Right lung (tissue), 10 donors: ENCODE measurements at places on chromosomes 1 and 21. TPM values are rescaled to one million over a fixed set of nuclear protein-coding genes. Genes with fewer than 3 reads are reported as not detected.

- DNase-seq = no peak
Observed at GRCh38 chr21:44994695-44995342, 55.0 kb downstream of the SLX9 start.

DNA sequence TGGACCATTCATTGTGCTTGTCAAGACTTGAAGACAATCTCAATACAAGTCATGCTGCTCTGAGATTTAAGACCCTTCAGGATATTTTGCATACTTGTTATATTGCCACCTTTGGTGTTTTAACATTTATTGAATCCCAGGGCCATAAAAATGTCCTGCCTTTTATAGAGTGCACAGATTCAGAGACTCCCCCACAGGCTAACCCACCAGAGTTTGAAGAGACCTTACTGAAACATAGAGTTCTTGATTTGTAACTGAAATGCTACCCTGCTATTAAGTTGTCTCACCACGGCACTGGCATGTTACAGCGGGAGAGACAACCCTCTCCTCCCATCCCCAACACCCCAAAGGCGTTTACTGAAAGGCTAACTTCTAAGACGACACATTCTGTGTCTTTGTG lies 313.9 kb upstream of the USP24 start:
- DNase-seq = no peak

DNA sequence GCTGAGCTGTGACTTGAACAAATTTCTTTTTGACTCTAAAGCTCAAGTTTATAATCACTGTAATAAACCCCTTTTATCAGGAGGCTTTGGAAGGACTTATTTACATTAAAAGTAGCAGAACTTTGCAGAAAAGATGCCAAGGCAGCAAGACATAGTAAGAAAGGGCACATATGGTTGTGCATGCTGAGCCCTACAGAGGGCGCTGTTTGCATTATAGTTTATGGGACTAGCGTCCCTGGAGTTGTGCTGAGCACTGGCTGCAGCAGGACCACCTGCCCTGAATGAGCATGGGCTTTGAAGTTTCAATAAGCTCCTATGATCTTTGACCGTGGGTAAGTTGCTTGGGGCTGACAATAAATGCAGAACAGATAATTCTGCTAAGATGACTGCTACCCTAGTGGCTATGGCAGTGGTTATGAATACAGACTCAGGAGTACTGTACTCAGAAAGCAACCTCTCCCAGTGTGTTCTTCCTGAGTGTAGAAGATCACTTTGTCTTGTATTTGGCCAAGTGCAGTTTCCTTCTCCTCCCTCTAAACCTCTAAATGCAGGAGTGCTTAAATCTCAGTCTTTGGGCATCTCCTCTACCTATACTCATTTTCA lies 45.4 kb upstream of the USP1 start:
- no peak for DNase-seq

DNA sequence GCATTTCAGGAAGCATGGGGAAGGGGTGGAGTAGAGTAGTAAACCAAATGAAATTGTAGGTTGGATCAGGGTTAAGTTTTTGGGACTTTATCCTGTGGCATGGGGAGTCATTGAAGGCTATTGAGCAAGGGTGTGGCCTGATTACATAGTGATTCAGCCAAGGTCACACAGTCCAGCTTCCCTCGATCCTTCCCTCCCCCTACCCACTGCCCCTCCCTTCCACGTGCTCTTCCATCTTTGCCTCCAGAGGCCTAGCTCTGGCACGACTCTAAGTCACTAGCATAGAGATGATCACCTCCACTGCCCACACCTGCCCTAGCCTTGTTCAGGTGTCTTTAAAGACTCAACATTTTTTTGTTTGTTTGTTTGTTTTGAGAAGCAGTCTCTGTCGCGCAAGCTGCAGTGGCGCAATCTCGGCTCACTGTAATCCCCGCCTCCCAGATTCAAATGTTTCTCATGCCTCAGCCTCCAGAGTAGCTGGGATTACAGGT lies 37.2 kb upstream of the SLC9A1 start:
- no peak for DNase-seq

GRCh38 chr1:31639543-31639942 lies 5.1 kb downstream of the PEF1 start:
- DNase-seq = no peak

- DNase-seq = no peak
Observed at GRCh38 chr1:9195651-9196050, 38.9 kb upstream of the H6PD start.

- no peak for DNase-seq
Observed at GRCh38 chr21:15686506-15686905, 43.3 kb upstream of the USP25 start.

GRCh38 chr1:116567790-116568661 lies 2.8 kb downstream of the CD58 start:
- no peak for DNase-seq

- DNase-seq = no peak
Observed at GRCh38 chr1:109181807-109182163, 31.9 kb upstream of the SARS1 start.

- DNase-seq = no peak
Observed at GRCh38 chr21:35120631-35121180, 71.6 kb upstream of the RUNX1 start.

- no peak for DNase-seq
Observed at GRCh38 chr1:65469126-65469888, 48.8 kb downstream of the LEPR start.

GRCh38 chr21:29297483-29298347 lies 1.0 kb upstream of the BACH1 start:
- DNase-seq = no peak

GRCh38 chr1:153404086-153404635 lies 12.2 kb upstream of the S100A7A start:
- no peak for DNase-seq

GRCh38 chr21:41008974-41009373 lies 159.0 kb upstream of the BACE2 start:
- no peak for DNase-seq

GRCh38 chr21:36204980-36205379 lies 48.4 kb downstream of the DOP1B start:
- DNase-seq = no peak

GRCh38 chr1:170530972-170531757 lies 801 bp upstream of the GORAB start:
- no peak for DNase-seq

- DNase-seq = no peak
Observed at GRCh38 chr21:36431252-36431651, 46.1 kb downstream of the CHAF1B start.

DNA sequence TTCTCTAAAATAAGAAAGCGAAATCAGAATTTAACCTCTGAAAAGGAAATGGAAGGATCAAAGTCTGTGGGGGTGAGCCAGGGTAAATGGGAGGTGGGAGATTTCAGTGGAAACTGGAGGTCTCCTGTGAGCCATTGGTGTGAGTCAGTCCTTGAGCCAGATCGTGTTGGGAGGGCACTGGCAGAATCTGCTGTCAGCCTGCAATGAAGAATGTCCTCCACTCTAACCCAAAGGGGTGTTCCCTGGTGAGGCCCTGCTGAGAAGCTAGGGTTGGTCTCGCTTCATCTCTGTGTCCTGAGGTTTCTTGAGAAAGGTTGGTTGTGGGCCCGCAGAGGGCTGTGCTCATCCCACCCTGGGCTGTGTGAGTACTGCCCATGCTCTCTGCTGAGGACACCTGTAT lies 2.4 kb downstream of the QSOX1 start:
- no peak for DNase-seq

GRCh38 chr1:44270686-44271628 lies 57.7 kb downstream of the DMAP1 start:
- no peak for DNase-seq

GRCh38 chr1:194862129-194862528 lies 1675.7 kb upstream of the B3GALT2 start:
- DNase-seq = no peak

DNA sequence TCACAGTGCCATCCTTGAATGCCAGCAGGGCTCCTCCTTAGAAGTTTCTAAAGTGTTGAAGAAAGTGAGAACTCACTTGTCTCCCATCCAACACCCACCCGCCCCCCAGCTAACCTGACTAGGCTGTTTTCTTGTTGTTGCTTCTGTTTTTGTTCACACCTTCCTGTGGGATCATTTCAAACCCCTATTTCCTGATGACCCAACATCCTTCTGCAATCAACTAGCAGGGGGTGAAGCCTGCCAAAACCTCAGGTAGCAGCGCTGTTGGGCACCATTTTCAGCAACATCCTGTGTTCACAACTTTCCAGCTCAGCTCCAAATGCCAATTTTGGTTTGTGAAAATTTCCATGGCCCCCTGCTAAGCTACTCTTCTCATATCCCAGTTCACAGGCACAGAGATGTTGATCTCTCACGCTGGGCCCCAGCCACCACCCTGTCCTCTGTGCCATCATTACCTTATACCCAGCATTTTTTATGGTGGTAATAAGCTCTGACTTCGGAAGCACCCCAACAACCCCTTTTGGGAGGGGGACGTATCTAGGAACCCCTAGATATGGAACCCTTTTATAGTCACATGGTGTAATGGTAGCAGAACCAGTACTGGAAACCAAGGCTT lies 41.4 kb downstream of the CDC7 start:
- DNase-seq = no peak

- no peak for DNase-seq
Observed at GRCh38 chr21:36430841-36431240, 45.6 kb downstream of the CHAF1B start.

- no peak for DNase-seq
Observed at GRCh38 chr1:94827434-94827833, 7.3 kb downstream of the SLC44A3 start.

HUNK gene
- 7.3 TPM for polyA plus RNA-seq

DNAH14 gene
- polyA plus RNA-seq = 18.8 TPM

KCND3 gene
- polyA plus RNA-seq = 0.85 TPM

PRKAA2 gene
- 3.9 TPM for polyA plus RNA-seq

RGS1 gene
- 5.6 TPM for polyA plus RNA-seq

AMY1B gene
- polyA plus RNA-seq = not detected

TNFRSF4 gene
- 2.9 TPM for polyA plus RNA-seq

ANKRD65 gene
- polyA plus RNA-seq = 35.6 TPM

ARHGAP30 gene
- polyA plus RNA-seq = 4.7 TPM

CDA gene
- polyA plus RNA-seq = 0.47 TPM

OR2L2 gene
- not detected for polyA plus RNA-seq

C1orf185 gene
- polyA plus RNA-seq = not detected

LRRC53 gene
- not detected for polyA plus RNA-seq
